ENCODE measurements at places on chromosomes 6 and 20.

GRCh38 chr6:35534407-35535170, 21.9 kb upstream of the TULP1 start:
- no peak for DNase-seq

DNA sequence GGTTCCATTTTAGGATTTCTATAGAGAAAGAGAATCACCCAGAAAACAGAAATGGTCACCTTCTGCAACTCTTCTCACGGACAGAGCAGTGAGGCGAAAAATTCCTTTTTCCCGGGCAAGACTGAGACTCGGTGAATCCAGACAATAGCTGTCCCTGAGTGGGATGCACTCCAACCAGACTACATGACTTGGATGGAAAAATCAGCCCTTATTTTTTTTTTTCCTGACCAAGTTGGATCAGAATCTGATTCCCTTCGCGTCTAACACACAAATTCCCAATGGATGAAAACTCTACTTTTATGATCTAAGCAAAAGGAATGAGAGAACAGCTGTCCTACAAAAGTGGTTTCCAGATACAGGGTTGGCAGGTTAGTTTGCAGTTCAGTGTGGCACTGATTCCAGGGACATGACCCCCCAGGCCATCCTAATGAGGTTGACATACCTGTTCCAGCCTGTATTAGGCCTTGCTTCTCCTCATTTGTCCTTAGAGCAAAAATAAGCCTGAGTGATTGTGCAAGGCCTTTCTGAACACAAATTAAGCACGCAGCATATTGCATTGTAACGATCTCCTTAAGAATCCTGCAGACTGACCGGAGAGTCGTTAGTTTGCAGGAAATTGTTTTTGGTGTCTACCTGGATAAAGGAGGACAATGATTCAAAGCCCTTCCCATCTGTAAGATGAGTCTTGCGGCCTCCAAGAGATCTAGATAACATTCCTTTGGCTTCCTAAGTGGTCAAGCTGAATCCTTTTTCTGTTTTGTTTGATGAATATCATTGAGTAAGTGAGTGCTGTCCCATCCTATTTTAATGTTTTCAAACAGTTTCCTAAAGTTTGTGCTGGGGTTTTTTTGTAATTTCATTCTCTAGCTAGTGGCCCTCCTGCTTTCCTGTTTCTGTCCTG, 1.5 kb upstream of the NEDD9 start:
- DNase-seq, result no peak

DNA sequence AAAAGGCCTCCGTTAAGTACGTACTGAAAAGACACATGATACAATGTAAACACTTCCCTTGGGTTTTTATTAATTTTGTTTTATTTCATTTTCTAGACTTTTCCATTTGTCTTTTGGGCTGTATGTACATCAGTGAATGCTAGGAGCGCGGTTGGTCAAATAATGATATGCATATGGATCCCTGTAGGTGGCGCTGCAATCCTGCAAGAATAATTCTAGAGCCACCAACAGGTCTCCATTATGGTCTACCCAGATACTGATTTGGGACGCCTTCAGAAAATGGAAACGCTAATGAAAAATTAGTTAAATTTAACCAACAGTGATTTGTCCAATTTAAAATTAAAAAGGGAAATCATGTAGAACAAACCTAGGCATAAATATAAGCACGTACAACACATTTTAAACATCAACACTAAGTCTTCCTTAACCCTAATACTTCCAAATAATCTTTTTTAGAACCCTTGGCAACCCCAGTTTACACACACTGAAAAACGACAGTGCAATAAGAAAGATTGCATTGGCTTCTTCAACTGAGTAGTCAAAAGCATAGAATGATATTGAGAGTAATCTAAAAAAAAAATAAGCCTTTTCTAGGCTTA, 433.5 kb downstream of the RFPL4B start:
- DNase-seq, result peak; percentile 87

- DNase-seq, result no peak
These were observed 11.0 kb downstream of the TBPL1 start for GRCh38 chr6:133964052-133964451.

- DNase-seq, result no peak
These were observed 373.4 kb upstream of the AGPAT4 start for GRCh38 chr6:161647234-161647633.

DNA sequence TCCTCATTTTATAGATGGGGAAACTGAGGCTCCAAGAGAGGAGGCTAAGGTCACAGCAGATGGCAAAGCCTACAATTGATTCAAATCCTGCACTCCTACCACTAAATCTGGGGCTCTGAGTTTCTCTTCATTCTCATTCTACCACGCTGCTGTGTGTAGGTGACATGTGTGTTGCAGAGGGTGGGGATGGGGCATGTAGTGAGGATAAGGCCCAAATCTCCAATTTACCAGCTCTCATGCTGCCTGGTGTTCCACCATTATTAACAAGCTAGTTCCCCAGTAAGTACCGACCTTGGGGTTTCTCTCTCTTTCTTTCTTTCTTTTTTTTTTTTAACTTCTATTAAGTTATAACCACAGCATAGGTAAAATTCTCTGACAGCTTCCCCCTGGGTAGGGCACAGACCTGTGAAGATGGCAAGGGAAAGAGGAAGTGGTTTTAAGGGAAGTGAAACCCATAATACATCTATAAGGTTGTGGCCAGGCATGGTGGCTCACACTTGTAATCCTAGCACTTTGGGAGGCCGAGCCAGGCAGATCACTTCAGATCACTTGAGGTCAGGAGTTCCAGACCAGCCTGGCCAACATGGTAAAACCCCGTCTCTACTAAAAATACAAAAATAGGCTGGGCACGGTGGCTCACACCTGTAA, 13.0 kb upstream of the MATN4 start:
- DNase-seq, result no peak

GRCh38 chr6:68238097-68238601, 396.9 kb upstream of the ADGRB3 start:
- no peak for DNase-seq

GRCh38 chr6:139643986-139644385, 269.5 kb upstream of the CITED2 start:
- DNase-seq, result no peak

DNA sequence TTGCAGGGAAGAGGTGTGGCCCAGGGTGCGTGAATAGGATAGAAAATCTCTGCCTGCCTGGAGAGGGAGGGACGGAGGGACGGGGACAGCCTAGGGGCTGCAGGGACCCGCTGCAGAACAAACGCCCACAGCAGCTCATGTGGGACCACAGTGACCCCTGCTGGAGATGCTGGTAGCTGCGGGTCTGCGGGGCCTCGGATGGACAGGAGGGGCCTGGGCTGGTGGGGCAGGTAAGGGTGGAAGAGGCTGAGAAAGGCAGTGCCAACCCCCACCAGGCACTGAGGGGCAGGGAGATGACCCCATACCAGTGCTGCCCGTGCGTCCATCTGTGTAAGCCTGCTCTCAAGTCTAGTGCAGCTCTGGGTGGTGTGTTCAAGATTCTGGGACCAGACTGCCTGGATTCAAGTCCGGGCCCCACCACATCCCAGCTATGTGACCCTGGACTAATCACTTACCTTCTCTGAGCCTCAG, 39.4 kb downstream of the KIAA1755 start:
- peak; percentile 92 for DNase-seq
